HEK293T (cell line): ENCODE measurements at places on chromosomes 5 and 9.

DNA sequence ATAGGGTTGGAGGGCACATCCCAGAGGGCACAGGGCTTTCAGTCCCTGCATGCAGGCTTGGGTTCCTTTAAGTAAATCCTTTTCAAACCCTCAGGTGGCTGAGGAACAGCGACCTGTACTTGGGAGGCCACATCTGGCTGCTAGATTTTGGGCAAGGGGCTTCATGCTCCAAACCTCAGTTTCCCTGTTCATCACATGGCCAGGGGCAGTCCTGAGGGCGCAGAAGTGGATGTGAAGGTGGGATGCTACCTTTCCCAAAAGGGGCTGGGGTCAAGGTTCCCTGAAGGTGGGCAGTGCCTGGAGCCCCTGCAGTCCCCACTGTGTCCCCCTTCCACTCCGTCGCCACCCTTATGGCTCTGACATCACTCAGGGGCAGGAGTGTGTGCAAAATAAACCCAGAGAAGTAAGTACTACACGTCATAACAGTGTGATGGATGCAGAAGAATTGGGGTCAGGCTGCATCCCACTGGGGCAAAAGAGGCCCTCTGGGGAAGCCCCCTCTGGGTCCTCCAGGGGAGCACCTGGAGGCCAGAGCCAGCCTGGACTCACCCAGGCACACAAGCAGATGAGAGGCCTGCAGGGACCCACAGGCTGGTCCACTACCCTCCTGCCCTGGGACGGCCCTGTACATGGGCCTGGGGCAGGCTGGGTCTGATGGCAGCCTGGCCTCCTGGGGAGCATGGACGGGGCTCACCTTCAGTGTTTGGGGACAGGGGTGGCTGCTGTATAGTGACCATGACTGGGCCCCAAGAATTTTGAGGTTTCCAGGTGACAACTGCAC is 1.9 kb upstream of the CARD19 start:
- no peak for DNase-seq

- DNase-seq, result no peak
These were observed 148.4 kb downstream of the MAN2A1 start for GRCh38 chr5:109838157-109838556.

GRCh38 chr9:80557256-80557655 is 985.5 kb downstream of the TLE4 start:
- no peak for DNase-seq

GRCh38 chr5:119187776-119188529 is 117.1 kb downstream of the DMXL1 start:
- DNase-seq, result no peak

- no peak for DNase-seq
These were observed 278.7 kb downstream of the DENND1A start for GRCh38 chr9:123651273-123651672.

- no peak for DNase-seq
These were observed 431.6 kb downstream of the IRX1 start for GRCh38 chr5:4027088-4027734.

GRCh38 chr5:1448511-1449011 is 3.3 kb upstream of the SLC6A3 start:
- DNase-seq, result no peak

DNA sequence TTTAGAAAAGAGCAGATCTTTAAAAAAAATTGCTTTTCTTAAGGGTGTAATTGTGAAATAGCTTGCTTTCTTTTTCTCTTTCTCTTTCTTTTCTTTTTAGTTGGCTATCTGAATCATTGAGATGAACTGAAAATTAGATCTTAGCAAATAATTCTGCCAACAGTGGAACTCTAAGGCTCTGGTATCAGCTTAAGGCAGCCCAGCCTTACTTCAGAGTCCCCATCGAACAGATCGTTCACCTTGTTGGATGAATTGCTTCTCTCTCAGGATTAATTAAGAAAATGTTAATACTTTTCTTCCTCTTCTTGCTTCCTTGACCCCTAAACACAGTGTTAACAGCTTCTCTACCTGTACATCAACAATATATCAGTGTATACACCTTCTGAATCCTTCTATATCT is 92.1 kb downstream of the ZCCHC7 start:
- no peak for DNase-seq

GRCh38 chr9:136793086-136793946 is 2.2 kb downstream of the TMEM141 start:
- DNase-seq, result no peak

DNA sequence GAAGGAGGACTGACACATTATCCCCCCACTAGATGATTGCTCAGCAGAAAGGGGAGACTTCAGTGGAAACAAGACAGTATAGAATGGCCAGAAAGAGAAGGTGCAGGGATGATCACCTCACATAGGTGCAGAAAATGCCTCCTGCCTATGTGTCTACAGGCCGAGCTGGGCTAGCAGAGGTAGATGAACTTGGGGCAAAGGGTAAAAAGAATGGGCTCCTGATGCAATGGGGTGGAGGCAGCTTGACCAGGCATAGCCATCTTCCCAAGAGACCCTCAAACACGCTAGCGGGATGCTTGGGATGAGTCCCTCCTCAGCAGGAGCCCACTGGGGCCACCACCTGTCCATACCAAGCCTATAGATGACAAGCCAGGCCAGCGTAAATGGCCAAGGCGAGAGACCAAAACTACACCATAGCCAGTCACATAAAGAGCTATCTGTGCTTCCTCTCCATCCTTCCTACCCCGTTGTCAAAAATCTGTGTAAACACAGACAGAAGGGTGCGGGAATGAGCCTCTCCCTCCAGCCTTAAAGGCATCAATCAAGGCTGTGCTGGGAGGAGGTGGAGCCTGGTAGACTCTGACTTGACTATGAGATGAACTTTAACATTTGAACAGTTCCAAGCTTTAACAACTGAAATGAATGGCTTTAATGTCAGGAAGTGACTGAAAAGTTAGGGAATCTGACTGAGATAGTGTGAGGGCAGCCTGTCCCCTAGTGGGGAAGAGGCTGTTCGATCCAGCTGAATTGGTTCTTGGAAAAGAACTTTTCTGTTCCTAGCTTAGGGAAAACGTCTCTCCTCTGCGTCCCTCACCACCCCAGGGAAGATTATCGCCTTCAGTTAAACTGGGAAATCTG is 10.4 kb downstream of the C9orf152 start:
- DNase-seq, result no peak

GRCh38 chr5:15823398-15823797 is 323.4 kb downstream of the FBXL7 start:
- no peak for DNase-seq

DNA sequence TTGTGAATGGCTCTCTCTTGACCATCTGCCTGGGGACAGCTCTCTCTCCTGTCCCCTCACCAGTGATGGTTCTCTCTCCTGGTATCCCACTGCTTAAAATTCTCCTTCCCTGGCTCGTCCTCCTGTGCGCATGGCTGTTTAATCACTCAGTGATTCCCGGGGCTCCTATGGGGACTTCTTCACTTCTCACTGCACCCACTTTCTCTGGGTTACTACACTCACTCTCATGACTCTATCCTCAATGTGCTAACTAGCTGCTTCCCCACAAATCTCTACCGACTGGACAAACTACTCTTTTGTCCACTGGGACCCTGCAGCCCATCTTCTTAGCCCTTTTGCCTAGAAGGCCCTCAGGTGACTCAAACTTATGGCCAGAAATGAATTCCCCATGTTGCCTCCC is 89.1 kb upstream of the TBC1D2 start:
- DNase-seq, result peak; percentile 1

DNA sequence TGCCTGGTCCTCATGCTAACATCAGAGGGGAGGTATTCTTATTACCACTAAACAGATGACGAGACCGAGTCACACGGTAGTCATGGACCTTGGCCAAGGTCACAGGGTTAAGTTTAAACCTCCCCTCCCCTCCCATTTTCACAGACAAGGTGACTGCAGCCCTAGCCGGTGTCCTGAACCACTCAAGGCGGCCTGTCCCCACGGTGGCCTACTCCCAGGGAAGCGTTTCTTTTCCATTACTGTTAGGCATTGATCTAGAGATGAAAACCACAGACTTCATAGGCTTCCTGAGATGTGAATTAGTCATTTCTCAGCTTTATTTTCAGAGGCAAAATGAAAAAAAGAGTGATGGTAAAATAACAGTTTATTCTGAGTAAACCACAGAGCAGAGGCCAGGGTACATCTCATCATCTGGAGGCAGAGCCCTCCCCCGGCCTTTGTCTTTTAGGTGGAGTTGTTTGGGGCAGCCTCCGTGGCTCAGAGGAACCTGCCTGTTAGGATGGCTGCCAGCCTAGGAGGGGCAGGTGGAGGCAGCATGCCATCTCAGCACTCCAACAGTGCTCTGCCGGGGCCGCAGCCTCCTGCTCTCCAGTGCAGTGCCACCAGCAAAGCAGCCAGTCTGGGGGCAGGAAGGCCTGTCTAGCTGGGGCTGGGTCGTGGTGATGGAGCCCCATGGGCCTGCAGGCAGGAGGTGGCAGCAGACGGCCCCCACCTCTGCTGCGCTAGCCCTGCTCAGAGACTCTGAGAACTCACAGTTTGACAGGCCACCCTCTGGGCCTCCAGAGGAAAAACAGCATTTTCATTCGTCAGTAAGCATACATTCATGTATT is 71.2 kb downstream of the RAPGEF1 start:
- no peak for DNase-seq

DNA sequence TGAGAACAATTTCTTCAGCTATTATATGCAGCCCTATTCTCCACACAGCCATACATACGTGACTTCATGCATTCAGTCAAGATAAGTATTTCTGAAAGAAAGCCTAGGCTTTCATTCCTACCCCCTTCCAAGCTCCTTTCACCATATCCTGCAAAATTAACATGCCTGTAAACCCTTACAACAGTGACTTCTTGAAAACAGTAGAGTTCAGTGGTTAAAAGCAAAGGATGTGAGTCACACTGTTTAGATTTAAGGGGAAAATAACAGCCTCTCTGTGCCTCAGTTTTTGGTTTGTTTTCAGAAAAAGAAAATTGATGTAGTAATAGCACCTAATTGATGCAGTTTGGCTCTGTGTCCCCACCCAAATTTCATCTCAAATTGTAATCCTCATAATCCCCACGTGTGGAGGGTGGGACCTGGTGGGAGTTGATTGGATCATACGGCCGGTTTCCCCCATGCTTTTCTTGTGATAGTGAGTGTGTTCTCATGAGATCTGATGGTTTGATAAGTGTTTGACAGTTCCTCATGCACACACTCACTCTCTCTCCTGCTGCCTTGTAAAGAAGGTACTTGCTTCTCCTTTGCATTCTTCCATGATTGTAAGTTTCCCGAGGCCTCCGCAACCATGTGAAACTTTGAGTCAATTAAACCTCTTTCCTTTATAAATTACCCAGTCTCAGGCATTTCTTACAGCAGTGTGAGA is 264.8 kb downstream of the CETN3 start:
- DNase-seq, result no peak

- no peak for DNase-seq
These were observed 14.4 kb upstream of the PLEKHG4B start for GRCh38 chr5:77546-77945.

DNA sequence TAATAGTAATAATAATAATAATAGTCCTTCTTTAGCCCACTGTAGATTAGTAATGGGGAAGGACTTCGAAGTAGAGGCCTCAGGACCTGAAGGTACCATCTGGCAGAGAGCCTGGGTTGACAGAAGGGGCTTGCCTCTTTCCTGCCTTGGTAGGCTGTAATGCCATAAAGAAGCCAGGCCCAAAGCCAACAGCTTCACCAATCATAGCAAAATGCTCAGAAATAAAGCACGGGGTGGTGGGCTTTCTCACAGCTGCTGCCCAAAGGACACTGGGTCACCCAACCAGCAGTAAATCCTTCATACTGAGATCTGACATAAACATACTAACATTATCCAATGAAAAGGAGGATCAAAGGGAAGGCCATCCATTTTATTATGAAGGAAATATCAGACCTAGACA is 70.7 kb downstream of the SUSD1 start:
- DNase-seq, result no peak

DNA sequence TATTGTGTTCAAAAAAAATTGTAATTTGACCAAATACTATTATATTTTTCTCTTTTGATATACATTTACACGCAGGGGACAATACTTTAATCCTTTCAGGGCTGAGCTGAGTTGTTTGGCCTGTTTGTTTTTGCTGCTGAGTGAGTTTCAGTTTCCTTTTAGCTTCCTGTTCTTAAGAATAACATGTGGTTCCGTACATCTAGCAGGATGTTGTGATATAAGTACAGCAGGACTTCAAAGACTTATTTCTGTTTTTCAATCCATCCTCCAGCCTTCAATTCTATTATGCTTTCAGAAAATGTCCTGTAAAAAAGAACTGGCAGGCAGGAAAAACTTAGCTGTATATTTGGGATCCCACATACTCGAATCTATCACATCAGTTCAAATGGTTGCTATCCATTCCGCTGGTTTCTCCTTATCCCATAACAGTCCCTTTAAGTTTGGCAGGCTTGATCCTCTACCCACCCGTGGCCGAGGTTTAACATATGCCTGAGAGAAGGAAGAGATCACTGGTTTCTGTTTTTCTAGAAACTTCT is 1037.3 kb upstream of the ACO1 start:
- no peak for DNase-seq

DNA sequence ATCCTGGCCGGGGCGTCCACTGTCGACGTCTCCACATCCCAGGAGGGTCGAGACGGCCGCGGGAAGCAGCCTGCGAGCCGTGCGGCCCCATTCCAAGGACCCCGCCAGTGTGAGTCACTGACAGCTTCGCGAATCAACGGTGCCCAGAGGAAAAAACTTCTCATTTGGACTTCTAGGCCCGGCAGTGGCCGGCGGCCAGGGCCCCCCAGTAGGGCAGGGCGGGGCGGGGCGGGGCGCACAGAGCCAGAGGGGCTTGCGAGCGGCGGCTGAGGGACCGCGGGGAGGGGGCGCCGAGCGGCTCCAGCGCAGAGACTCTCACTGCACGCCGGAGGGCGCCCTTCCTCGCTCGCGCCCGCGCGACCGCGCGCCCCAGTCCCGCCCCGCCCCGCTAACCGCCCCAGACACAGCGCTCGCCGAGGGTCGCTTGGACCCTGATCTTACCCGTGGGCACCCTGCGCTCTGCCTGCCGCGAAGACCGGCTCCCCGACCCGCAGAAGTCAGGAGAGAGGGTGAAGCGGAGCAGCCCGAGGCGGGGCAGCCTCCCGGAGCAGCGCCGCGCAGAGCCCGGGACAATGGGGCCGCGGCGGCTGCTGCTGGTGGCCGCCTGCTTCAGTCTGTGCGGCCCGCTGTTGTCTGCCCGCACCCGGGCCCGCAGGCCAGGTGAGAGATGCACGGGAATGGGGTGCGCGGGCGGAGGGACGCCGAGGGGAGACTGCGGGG is at the start of gene F2R:
TSS of gene F2R (plus strand) at position 391 of the 720 bp plus-strand sequence. CDS start at position 573, 182 bp downstream.
- DNase-seq, result peak; percentile 85

GRCh38 chr9:126695186-126695585 is 81.5 kb downstream of the LMX1B start:
- DNase-seq, result no peak

DNA sequence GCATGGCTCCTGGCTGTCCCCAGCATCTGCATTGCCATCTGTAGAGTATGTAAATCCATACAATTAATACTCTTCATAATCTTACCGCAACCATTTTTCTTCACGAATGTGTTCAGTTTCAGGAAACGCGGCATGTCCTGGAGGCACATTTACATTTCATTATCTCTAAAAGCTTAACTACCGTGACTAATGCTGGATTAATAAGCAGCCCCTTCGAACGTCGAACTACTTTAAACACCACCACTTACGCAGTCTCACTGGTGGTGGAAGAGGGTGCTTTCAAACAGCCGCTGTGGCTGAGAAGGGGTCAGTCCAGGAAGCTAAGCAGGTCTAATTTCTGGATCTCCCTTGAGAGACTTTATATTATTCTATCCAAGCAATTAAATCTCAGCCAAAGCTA is 85.6 kb downstream of the C5orf15 start:
- no peak for DNase-seq
